CD4-positive, alpha-beta T cell treated with Interleukin-1 beta for 1 hour (primary cell): ENCODE measurements at places on chromosomes 6 and 20.

DNA sequence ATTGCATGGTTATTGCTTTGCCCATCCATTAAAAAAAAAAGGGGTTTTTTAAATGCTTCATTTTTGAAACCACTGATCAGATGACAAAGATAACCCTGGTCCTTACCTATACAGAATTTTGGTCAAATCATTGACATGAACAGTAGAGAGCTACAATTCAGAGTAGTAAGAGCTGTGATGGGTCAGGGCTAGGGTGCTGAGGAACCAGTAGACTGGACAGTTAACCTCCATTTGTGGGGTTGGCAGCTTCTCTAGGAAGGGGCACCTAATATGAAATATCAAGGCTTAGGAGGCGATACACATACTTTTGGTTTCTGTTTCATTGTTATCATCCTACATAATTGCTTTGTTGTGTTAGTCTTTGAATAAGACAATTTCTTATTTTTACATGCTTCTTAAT is 55.1 kb downstream of the ORC3 start:
- DNase-seq: no peak

DNA sequence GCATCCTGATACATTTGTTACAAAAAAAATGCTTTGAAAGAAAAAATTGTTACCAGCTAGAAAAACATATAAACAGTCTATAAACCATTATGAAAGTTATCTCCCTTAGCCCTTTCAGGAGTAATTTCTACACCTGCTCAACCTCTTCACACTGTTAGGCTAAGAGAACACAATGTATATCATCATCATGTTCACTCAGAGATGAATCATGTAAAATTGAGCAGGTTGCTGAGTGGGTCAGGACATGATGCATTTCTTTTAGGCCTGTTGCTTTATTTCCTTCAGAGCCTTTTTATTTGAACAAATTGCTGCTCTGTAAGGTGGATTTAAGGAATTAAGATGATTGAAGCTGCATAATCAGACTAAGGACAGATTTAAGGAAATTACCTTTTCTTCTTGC is 531.3 kb upstream of the MAN1A1 start:
- no peak for DNase-seq

DNA sequence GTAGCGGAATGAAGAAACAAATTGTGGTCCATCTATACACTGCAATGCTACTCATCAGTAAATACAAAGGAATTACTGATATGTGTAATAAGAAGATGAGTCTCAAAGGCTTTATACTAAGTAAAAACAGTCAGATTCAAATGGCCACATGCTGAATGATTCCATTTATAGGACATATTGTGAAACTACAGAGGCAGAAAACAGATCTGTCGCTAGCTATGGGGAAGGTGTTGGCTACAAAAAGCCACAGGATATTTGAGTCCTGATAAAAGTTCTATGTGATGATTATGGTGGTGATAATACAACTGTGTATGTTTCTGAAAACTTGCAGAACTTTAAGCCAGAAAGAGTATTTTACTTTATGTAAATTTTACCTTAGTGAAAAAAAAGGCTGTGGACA is 313.2 kb downstream of the HDGFL1 start:
- no peak for DNase-seq

DNA sequence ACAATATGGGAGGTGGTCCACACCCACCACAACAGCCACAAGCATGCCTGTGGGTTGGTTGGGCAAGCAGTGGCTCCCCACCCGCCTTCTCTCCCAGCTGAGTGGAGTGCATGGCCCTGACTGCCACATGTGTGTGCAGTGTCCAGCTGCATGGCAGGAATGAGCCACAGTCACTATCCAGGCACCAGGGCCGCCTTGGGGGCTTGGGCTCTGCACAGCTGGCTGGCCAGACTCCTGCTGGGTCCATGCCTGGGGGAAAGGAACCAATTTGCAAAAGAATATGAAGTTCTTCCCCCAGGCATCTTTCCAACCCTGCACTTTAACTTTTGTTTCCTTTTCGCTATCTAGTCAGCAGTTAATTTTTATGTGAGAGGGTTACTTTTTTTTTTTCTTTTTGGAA is 11.6 kb upstream of the ASCC3 start:
- no peak for DNase-seq

- no peak for DNase-seq
Observed at GRCh38 chr6:118719351-118720124, 68.1 kb upstream of the CEP85L start.

GRCh38 chr6:40782355-40782754 is 195.2 kb upstream of the LRFN2 start:
- DNase-seq: no peak

DNA sequence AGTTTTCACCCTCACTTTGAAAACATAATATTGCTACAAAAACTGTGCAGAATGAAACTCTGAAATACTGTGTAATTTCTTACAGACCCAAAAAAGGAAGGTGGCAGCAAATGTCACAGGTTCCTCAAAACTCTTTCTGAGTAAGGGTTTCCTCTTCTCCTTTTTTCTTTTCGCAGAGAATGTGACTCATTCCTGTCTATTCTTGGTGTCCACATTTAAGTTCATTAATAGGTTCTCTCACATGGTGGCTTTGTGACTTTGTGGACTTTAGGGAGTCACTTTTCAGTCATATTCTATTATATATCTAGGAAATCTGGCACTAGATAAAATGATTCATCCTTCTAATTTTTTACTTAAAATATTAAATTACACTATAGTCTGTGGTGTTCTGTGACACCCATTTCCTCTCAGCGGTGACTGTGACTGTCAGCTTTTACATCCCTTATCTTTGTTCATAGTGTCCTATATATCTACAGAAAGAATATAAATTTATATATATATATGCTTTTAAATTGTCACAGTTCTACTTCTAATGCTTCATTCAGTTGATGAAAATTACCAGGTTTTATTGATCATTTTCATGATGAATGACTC is 126.8 kb upstream of the HCRTR2 start:
- DNase-seq: no peak

GRCh38 chr6:22322103-22323030 is 25.5 kb upstream of the PRL start:
- no peak for DNase-seq

DNA sequence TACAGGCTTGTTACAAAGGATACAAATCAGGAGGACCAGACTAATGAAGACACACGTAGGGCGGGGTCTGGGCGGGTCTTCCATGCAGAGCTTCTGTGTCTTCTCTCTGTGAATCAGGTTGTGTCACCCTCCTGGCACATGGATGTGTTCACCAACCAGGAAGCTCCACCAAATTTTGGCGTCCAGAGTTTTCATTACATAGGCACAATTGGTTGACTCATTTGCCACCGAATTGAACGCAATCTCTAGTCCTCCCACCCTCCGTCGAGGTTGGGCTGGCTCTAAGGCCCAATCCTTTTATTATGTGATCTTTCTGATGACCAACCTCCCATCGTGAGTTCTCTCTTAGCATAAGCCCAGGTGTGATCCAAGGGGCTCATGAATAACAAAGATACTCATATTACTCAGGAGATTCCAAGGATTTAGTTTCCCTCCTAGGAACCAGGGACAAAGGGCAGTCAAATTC is 36.3 kb upstream of the DDR1 start:
- DNase-seq: no peak

GRCh38 chr6:135141728-135142127 is 39.4 kb upstream of the MYB start:
- DNase-seq: no peak

DNA sequence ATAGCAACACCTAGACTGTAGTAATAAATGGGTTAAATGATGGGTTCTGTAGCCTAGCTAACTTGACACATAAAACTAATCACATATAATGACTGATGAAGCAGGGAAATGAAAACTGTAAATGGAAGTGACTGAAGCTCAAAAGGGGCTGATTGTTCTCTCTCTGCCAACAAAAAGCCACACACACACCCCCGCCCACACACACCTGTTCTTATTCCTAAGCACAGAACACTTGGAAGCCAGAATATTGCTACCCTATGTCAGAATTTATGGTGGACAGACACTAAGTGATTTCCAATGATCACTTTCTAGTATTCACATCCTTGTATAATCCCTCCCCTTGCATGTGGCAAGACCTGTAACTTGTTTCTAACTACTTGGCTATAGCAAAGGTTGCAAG is 603.5 kb downstream of the UTRN start:
- DNase-seq: no peak

GRCh38 chr6:166813461-166813860 is 142.9 kb downstream of the RNASET2 start:
- no peak for DNase-seq

- peak; percentile 28 for DNase-seq
Observed at GRCh38 chr20:12012241-12013222, 94.8 kb downstream of the BTBD3 start.

GRCh38 chr6:136611133-136611532 is 60.9 kb upstream of the MAP7 start:
- DNase-seq: no peak

DNA sequence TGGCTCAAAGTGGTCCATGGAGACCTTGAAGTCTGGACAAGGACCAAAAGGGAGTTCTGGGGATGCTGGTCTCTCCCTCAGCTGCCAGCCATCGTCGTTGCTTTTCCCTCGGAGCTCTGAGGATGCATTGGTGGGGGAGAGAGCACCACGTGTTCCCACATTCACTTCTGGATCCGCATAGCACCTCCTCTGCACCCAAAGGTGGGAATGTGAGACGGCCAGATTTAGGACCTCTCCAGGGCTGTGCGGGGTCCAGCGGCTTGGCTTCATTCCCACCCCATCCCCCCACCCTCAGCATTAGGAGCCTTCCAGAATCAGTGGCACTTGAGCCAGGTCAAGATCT is 1.1 kb downstream of the EPB41L1 start:
- no peak for DNase-seq

DNA sequence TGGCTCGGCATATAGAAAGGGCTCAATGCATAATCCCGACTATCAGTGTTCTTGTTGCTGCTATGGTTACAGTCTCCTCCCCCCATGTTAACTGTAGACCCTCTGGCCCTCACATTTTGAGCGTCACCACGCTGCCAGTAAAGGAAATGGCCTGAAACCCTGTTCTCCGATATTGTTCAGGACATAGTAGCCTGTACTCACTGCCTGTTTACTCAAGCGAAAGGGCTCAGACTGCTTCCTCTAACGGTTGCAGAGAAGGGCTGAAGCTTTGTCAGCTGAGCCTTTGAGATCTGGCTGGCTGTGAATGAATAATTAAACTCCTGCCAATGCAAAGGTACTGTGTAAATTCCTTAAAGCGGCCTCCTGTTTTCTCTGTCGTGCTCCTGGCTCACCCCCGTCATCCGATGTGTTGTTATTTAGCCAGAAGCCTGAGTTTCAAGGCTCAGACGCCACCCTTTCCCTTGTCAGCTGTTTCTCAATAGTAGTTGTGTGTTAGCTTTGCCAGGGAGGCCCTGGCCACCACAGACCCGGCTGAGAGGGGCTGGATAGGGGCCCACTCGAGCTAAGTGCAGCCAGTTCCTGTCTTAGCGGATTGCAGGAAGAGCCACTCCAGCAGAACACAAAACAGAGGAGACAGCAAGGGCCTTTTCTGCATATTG is 31.2 kb upstream of the RALGAPA2 start:
- DNase-seq: no peak

GRCh38 chr6:127606131-127606562 is 29.2 kb downstream of the C6orf58 start:
- DNase-seq: peak; percentile 7

GRCh38 chr6:124901084-124901483 is 61.2 kb upstream of the RNF217 start:
- no peak for DNase-seq

GRCh38 chr6:35161266-35161665 is 20.1 kb upstream of the TCP11 start:
- no peak for DNase-seq

DNA sequence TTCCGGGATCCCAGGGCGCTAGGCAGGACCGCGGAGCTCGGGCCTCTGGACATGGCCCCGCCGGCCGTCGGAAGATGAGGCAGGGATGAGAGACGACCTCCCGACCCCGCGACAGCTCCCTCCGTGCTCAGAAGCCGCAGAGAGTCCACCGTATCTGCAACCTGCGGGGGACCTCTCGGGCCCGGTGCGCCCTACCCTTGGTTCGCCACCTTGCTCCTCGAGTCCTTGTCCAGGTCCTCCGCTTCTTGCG is 301 bp downstream of the PPP1R3D start:
- DNase-seq: no peak

GRCh38 chr6:130337534-130337933 is 28.3 kb upstream of the TMEM200A start:
- DNase-seq: no peak

- DNase-seq: peak; percentile 55
Observed at GRCh38 chr20:35539756-35540212, 2.1 kb upstream of the ERGIC3 start.

DNA sequence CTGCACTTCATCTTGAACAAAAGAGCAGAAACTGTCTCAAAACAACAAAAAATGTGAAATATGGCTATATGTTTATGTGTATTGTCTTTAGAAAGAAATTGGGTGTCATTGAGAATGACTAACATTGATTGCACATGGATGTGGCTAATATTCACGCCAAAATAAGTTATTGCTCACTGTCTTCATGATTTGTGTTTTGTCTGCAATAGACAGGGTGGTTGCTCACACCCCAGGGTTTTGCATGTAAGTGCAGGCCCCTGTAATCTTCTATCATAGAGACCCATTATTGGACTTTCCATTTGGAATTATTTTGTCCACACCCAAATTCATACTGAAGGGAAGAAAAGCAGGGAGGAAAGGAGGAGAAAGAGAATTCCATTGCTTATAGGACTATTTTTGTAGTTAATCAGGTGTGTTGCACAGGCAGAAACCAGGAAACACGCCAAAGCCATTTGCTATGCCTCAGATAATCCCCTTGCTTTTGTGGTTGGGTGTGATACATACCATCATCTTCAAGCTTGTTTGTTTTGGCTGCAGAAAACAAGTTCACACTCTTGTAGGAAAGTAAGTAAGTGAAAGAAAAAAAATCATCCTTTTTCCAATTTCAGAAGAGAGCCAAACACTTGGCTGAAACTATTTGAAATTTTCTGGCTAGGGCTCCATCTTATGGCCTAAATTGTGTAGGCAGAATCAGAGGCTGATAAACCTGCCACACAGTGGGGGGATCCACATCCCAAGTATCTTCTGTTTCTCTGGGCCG is 214.1 kb downstream of the COL12A1 start:
- no peak for DNase-seq

DNA sequence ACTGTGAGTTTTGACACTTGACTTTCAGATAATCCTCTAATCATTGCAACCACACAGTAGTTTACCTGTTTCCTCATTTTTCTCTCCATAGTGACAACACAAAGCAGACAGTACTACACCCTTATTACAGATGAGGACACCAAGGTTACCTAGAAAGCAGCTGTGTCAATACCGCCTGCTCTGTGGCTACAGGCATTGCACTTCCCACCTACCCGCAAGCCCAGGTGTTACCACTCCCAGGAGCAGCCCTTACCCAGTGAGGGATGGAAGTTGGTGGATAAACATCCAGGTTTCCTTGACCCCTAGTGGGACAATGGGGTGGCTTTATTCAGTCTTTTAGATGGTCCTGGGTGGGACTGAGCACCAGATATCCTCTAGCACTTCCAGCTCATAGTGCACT is 503.6 kb downstream of the PTPRT start:
- DNase-seq: no peak

GRCh38 chr6:17965397-17965796 is 22.0 kb downstream of the KIF13A start:
- DNase-seq: no peak

GRCh38 chr20:50388733-50389437 is 121.3 kb upstream of the PTPN1 start:
- no peak for DNase-seq
